ENCODE measurements at places on chromosomes 2 and 18. TPM values are rescaled to one million over a fixed set of nuclear protein-coding genes. Genes with fewer than 3 reads are reported as not detected.

PTPRN gene
- 4.2 TPM for total RNA-seq

TNFAIP6 gene
- not detected for total RNA-seq

IL36A gene
- not detected for total RNA-seq

OR6B2 gene
- not detected for total RNA-seq

GRCh38 chr2:173539615-173540014 is 184.9 kb downstream of the CDCA7 start:
- no peak for DNase-seq

DNA sequence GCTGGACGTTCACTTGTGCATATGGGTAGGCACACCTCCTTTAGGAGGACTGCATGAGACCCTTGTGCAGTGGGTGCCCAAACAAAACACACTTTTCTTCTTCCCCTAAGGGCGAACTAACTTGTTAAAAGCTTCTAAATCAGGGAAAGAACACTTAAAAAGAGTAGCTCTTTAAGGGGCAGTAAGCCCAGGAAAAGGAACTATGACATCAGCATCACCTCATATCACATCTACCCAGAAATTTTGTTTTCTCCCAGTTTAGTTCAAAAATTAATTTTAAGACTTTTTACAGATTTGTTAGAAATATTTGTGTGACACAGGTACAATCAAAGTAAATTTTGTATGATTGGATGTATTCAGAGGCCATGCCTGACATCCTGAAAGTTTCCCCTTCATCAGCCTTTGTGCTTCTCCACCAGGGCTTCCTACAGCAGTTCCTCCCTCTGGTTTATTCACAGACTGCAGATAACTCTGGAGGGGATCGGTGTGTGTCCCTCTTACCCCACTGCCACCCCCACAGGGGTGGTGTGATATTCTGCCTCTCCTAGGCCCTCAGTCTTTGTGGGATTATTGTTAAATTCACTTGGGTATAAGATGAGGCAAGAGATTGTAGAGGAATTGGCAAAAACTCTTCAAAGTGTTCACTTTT is 27.6 kb downstream of the BCL2L11 start:
- no peak for DNase-seq

- no peak for DNase-seq
Measured at GRCh38 chr2:177882501-177882900, 190.1 kb downstream of the PDE11A start.

TSHZ1 gene
- 0.15 TPM for total RNA-seq

IL1R2 gene
- not detected for total RNA-seq

- DNase-seq: no peak
Measured at GRCh38 chr2:127138281-127138680, 31.3 kb upstream of the BIN1 start.

DNA sequence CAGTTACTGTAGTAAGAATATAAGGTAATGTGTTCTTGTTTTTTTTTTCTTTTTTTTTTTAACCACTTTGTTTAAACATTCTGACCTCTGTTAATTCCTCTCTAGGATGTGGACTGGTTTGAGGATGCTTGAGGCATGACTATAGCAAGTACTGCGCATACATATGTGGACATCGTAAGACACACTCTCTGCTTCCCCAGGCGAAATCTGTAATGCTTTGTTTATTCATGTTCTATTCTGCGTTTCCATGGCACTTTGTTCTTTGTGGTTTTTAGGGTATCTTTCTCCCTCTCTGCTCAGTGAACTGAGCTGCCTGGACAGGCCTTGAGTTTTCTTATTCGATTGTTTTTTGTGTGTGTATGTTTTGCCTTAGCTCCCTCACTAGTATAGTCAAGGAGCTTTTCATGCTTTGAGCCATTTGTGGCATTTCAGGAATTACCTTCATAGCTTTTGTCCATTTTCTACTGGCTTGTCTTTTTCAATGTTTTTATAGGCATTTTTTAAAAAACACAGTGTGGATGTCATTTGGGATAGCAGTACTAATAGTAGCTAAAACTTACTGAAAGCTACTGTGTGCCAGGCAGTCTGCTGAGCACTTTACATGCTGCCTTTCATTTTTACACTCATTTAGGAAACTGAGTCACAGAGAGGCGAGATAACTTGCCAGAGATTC is 1.9 kb upstream of the SH3BP4 start:
- DNase-seq: no peak

DNA sequence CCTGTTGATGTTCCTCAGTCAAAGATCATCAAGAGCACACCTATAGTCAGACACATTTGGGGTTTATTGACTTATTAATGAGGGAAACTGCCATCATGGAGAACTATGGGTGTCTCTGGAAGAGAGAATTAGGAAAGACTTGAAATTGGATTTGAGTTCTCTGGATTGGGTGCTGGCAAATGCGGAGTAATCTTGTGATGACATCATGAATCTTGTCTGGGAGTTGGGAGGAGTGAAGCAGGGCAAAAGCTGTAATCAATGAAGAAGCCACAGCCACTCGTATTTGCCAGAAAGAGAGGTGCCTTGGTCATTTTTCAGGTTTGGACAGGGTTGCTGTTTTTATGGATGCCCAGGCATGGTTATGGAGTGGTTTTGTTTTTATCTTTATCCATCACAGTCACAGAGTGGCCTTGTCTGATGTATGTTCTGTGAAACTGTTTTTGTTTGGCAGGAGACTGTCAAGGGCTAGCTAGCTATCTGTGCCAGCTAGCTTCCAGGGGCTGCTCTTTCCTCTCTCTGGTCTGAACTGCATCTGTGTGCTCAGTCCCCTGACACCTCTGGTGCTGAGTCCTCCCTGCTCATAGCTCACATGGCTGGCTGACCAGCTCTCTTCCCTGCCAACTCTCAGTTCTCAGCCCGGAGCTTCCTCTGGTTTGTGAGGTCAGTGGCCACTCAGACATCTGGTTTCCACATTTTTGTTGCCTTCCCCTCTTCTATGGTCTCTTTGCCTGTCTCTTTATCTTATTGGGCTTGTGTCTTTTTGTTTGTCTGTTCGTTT is 193.4 kb upstream of the RMP24 start:
- DNase-seq: no peak

VSNL1 gene
- total RNA-seq: 54.5 TPM

DNA sequence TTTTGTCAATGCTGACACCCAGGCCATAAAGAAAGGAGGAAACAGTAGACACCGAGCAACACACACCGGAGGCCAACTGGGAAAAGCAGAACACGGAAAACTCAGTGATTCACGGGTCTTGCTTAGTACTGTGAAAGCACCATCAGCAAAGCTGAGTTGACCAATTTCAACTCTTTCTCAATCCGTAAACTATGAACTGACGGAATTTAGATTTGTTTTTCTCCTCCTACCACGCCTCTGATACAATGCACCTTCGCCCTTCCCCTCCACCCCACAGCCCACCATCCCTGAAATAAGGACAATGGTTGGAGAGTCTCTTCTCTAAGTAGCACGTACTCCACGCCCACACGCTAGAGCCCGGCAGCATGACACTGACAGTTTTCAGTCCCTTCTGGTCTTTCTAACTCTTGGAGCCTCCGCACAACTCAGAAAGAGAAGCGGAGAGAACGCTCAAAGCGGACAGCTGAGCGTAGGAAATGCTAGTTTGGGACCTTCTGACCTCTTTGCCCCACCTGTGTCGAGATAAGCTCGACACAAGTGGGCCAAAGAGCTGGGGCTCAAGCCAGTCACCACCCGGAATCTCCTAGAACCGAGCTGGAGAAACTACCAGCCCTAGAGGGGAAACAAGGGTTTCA is 669 bp downstream of the LNPK start:
- peak; percentile 72 for DNase-seq

GRCh38 chr2:28360718-28361293 is 31.9 kb upstream of the FOSL2 start:
- DNase-seq: no peak

DNA sequence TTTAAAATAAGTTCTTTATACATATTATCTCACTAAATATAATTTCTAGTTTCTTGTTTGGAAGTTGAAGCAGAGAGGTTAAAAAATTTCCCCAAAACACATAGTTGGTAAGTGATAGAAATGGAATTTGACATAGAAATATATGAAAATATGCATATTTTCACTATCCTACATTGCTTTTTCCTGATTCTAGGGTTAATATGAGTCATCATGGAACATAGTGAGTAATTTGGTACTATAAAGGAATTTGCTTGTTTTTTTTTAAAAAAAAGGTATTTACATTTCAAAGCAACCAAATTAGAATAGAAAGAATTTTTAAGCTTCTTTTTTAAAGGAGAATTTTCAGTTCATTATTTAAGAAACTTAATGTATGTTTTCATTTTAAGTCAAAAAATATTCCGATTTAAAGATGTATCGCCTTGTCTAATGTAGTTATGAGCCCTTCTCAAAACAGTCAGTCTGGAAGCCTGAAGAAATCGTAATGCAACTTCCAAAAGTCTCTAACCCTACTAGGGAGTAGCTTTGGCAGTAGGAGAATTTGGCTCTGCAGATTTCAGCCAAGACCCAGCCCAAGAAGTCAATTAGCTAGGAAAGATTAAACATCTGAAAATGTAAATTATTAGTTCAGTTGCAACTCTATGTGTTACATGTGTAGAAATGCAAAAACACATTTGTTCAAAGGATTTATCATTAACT is 147.3 kb downstream of the RDH14 start:
- DNase-seq: no peak

DNA sequence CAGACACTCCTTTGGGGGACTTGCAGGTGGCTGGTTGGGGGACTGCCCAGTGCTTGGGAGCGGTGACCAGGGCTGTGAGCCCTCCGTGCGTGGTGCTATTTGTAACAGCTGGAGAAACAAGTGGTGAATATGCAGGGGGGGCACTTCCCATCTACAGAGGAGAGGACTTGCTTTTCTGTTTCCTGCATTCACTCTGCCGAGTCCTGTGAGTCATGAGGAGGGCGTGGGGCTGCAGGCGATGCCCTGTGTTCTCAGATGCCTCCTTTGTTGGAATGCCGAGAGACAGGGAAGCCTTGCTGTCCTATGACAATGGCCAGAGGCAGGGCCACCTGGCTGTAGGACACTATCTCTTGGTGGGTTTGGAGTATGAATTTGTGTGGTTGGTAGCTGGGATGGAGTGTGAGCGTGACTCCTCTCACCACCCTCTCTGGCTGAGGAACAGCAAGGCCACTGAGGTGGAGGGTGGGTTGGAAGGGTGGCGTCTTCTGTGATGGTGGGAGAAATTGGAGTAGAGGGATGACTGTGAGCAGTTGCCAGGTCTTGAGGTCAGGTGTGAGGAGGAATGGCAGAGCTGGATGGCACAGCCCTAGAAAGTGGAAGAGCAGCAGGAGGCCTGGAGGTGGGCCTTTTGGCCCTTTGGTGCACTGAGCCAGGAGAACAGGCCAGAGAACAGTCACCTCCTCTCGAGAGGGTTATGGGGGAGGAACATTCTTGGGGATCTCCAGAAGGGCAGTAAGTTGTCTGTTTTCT is 24.3 kb downstream of the FHOD3 start:
- DNase-seq: no peak

KHK gene
- 3.3 TPM for total RNA-seq

DNA sequence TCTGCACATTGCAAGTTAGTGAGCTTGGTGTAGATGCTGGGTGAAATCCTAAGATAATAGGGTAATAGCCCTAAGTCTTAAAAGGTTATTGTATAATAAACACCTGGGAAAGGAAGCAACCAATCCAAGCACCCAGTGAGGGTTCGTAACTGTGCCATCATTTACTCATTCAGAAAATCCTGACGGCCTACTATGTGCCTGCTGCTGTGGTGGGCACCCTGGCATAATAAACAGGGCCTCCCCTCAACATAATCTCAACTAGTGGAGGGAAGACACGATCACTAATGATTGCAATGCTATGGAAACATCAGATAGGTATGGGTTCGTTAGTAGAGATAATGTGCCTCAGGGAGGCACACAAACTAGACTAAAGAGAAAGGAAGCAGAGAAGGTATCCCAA is 48.9 kb upstream of the CCDC85A start:
- DNase-seq: no peak

GRCh38 chr18:62629031-62629430 is 86.3 kb upstream of the PHLPP1 start:
- DNase-seq: no peak

ATP6V1C2 gene
- total RNA-seq: 0.11 TPM

DNA sequence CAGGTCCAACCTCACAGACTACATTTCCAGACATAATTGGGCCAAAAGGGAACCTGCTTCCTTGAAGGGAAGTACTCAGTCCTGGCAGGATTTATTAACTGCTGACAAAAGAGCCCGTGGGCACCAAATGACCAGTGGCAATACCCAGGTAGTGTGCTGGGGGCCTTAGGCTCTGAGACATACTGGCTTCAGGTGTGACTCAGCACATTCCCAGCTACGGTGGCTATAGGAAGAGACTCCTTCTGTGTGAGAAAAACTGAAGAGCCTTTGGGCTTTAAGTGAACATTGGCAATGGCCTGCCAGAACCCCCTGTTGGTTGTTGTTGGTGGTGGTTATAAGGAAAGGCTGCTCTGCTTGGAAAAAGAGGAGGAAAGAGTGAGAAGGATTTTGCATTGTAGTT is 401.8 kb downstream of the KCNJ3 start:
- DNase-seq: no peak

DNA sequence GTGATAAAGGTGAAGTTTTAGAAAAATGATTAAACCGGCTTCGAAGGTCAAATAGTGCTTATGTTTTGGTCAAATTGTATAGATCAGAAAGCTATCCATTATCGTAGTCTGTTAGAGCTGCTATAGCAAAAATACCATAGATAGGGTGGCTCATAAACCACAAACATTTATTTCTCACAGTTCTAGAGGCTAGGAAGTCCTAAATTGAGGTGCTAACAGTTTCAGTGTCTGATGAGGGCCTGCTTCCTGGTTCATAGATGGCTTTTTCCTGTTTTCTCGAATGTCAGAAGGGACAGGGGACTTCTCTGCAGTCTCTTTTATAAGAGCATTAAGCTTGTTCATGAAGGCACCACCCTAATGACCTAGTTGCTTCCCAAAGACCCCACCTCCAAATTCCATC is 186.6 kb upstream of the ERBB4 start:
- no peak for DNase-seq

FER1L5 gene
- total RNA-seq: 1.7 TPM

GRCh38 chr18:44880170-44880569 is 199.5 kb downstream of the SETBP1 start:
- DNase-seq: no peak

DNA sequence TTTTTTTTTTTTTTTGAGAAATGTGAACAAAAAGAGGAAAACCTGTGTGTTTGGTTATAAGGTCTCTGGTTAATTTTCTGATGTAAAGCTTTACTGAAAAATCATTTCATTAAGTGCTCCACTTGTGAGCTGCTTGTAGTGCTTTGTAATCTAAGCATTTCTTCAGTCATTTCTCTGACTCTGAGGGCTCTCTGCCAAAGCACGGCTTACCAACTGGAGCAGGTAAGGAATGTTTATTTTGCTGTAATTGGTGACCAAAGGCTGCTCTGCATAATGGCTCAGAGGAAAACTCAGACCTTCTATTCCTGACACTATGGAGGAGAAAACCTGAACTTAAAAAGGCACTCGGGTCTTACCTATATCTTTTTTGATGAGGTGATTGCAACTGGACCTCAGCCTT is 848.8 kb downstream of the MBD2 start:
- DNase-seq: no peak
